AG04450 (cell line): ENCODE measurements at places on chromosomes 3 and 15. TPM values are rescaled to one million over a fixed set of nuclear protein-coding genes. Genes with fewer than 3 reads are reported as not detected.

Gene CCNB2
- 19.7 and 25.9 TPM in 2 replicates for polyA plus RNA-seq

Gene BCL2A1
- 2.7 and 2.9 TPM in 2 replicates for polyA plus RNA-seq

Gene CPNE9
- not detected in 2 replicates for polyA plus RNA-seq

Gene GOLGA8O
- polyA plus RNA-seq, result not detected in 2 replicates

Gene GNAT1
- polyA plus RNA-seq, result not detected in 2 replicates

Gene TRIM71
- polyA plus RNA-seq, result not detected in 2 replicates
